ENCODE measurements at places on chromosomes 12 and 14. TPM values are rescaled to one million over a fixed set of nuclear protein-coding genes. Genes with fewer than 3 reads are reported as not detected.

DNA sequence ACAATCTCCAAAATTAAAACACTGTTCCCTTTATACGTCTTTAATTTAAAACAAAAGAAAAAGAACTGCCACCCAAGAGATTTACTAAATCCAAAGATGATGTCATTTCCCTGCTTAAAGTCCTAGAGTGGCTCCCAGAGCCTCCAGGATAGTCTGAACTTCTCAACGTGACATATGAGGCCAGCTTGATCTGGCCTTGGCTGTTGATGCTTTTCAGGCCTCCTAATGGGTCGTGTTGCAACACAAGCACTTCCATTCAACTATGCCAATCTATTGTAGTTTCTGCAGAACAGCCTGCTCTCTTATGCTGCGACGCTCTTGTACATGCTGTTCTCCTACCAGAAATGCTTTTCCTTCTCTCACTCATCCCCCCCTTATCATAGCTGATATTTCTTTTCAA, 35.7 kb downstream of the LGR5 start:
- DNase-seq = peak; percentile 47

DNA sequence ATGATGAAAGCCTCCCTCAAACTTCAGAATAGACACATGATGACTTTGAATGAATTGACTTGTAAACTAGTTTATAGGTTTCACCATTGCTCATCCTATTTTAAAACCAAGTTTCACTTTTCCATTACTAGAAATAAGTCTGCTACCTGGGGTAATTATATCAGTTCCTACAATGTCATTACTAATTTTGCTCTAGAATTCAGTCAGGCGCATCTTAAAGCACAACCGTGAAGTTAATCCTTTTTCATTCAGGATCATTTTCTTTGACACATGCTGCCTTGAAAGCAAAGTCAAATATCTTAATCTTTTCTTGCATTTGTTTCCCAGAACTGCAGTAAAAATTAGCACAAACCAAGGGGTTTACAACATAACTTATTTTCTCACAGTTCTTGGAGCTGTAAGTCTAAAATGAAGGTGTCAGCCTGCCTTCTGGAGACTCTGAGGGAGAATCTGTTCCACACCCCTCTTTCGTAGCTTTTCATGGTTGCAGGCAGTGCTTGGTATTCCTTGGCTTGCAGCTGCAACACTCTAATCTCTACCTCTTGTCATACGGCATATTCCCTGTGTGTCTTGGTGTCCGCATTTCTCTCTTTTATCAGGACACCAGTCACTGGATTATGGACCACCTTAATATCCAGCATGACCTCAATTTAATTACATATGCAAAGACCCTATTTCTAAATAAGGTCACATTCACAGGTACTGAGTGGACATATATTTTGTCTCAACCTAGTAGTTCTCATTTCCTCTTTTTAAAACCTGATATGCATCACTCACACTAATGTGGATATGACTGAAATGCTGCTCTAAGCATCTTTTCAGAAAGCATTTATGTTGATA, 114.3 kb upstream of the PDZRN4 start:
- DNase-seq = peak; percentile 30

DNA sequence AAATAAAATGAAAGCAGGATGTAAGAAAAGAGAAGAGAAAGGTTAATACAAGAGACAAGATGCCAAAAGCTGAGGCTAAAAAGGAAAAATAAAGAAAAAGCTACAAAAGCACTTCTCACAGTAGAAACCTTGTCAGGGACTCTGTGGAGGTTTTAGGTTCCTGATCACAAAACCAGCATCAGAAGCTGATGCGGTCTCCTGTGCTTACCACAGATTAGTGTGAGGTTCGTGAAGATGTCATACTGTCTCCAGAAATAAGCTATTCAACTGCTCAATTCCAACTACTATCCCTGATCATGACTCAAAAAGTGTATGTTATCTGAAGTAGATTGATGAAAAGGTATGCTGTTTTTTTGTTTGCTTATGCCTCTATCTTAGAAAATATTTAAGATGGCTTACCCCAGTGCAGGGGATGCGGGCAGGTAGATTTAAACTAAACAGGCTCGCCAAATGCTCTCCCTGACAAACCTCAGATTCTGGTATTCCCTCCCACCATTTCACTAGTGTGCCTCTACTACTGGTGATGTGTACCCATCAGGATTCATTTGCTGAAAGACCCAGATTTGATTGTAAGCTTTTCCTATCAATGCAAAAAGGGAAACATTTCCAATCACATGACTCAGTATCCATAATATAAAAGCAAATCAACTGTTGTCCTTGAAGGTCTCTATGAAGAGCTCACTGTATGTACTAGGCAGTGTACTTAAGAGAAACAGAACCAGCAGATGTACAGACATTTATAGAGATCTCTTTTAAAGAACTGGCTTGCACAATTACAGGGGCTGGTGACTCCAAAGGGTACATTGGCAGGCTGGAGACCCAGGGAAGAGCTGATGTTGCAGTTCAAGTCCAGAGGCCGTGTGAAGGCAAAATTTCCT, 169.5 kb upstream of the FOXN3 start:
- no peak for DNase-seq

- DNase-seq = no peak
These were observed 238.2 kb upstream of the NOVA1 start for GRCh38 chr14:26835979-26836570.

DNA sequence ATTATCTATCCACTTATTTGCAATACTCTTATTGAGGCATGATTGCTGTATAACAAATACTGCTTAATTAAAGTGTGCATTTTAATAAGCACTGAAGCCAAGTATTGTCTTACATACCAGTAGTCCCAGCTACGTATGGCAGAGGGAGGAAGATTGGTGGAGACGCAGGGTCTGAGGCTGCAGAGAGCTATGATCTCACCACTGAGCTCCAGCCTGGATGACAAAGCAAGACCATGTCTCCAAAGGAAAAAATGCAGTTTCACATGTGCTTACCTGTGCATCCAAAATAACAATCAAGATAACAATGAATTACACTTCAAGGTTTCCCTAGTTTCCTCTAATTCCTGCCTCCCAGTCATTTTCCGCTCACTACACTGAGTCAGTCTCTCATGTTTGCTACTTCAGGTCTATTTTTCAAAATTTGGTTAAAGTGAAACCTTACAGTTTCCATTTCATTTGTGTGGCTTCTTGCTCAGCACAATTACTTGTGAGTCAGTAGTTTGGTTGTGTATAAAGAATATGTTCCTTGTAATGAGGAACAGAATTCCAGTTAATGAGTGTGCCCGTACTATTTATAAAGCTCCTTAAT, 1250.1 kb downstream of the TMEM121 start:
- no peak for DNase-seq

Gene C12orf54
- not detected for total RNA-seq

Gene NFE2
- not detected for total RNA-seq

All from A673 (cell line).